ENCODE measurements at places on chromosomes 5 and 9.

- DNase-seq: no peak
Observed at GRCh38 chr9:5764130-5764868, 68.6 kb downstream of the ERMP1 start.

- peak; percentile 3 for DNase-seq
Observed at GRCh38 chr5:179870403-179870903, 11.8 kb upstream of the MRNIP start.

GRCh38 chr5:127919818-127920217, 163.7 kb upstream of the SLC12A2 start:
- no peak for DNase-seq

DNA sequence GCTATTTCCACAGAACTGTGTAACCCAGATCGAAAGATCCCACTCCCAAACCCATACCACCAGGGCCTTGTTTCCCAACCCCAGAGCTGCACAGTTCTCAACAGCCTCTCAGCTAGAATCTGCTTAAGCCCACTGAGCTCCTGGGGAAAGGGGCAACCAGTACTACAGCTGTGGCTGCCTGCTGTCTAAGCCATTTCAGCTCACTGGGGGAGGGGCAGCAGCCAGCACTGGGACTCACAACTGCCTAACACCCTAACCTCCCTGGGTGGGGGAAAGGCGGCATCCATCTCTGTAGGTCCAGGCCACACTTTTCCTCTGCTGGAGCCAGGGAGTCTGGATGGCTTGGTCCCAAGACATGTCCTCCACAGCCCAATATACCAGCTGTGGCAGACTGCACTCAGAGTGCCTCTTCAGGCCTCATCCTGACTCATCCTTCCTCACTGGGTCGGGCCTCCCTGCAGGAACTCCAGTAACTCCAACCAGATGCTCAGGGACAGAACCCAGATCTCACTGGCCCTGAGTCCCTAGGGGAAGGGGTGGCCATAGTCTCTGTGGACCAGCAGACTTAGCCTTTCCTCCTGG, 241.4 kb downstream of the HINT1 start:
- no peak for DNase-seq

DNA sequence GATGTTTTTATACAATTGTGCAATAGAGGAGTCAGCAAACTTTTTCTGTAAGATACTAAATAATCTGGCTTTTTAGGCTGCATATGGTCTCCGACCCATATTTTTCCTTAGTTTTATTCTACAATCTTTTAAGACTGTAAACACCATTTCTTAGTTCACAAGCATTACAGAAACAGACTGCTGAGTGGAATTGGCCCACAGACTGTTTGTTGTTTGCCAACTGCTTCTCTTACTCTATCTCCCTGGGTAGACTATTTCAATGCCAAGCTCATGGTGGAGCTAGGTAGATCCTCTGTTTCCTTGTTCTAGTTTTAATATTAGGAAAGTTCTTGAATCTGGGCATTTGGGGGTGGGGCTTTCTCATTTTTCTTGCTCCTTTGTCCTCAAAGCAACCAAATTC, 857.6 kb downstream of the TLE1 start:
- DNase-seq: no peak

GRCh38 chr9:69180670-69181069, 6.6 kb downstream of the TJP2 start:
- no peak for DNase-seq

- DNase-seq: no peak
Observed at GRCh38 chr5:97628031-97628430, 445.0 kb upstream of the RIOK2 start.

All from NCI-H1092 treated with DMSO at 0.1 percent for 48 hours (cell line).